ENCODE measurements at places on chromosomes 7 and 10.
A peak's percentile ranks its signal among the peaks of the same experiment; 100 is the strongest.

DNA sequence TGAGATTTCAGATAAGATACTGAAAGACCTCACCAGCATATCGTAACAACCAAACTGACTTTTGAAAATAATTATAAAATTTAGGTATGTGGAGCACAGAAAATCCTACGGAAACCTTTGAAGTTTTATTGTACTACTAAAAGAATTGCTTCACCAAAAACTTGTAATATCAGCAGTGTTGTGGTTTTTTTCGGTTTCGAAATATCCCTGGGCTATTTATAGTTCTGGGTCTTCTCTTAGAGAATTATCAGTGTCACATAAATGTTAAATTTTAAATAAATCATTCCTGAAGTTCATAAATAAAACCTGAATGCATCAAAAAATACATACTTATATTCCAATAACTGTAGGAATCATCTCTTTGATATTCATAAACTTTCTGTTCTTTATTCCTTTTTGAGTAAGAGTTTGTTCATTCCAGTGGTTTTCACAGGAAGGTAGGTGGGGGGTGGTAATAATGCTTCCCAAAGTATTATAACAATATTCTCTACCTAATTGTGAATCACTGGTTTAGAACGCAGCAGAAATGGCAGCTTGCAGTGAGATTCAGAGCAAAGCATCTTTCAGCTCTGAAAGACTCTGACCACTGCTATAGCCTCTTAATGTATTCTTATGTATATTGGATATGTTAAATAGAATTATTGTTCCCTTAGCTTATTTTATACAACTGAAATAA, 60.2 kb downstream of the ZNF277 start:
- H3K36me3 ChIP-seq = no peaks in the 10 kb centered on the region
- H3K4me3 ChIP-seq = no peak overlapping the region
- no peaks in the 10 kb centered on the region for H3K27me3 ChIP-seq

DNA sequence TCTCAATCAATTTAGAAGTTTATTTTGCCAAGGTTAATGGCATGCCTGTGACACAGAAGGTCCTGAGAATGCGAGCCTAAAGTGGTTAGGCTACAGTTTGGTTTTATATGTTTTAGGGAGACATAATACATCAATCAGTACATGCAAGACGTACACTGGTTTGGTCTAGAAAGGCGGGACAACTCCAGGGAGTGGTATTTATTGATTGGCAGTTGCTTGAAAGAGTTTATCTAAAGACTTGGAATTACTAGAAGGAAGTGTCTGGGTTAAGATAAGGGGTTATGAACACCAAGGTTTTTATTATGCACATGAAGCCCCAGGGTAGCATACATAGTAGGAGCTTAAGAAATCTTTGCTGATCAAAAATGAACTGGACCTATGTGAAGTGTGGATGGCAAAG, 21.5 kb downstream of the NPVF start:
- no peaks in the 10 kb centered on the region for H3K36me3 ChIP-seq
- H3K4me3 ChIP-seq = no peak overlapping the region
- peaks cover 12% of the 10 kb centered on the region for H3K27me3 ChIP-seq
- DNase-seq = no peak
- no peaks in the 10 kb centered on the region for H3K4me1 ChIP-seq
- no peak overlapping the region for H3K27ac ChIP-seq

- no peak overlapping the region for H3K4me3 ChIP-seq
- no peaks in the 10 kb centered on the region for H3K36me3 ChIP-seq
- H3K4me1 ChIP-seq = peaks cover 2% of the 10 kb centered on the region
- H3K27ac ChIP-seq = no peak overlapping the region
- no peak for DNase-seq
These were observed 219.7 kb upstream of the PRSS1 start for GRCh38 chr7:142529591-142529990.

GRCh38 chr7:144133307-144133706, 10.3 kb downstream of the OR2A14 start:
- no peak overlapping the region for H3K4me3 ChIP-seq
- H3K4me1 ChIP-seq = no peaks in the 10 kb centered on the region
- H3K36me3 ChIP-seq = no peaks in the 10 kb centered on the region

DNA sequence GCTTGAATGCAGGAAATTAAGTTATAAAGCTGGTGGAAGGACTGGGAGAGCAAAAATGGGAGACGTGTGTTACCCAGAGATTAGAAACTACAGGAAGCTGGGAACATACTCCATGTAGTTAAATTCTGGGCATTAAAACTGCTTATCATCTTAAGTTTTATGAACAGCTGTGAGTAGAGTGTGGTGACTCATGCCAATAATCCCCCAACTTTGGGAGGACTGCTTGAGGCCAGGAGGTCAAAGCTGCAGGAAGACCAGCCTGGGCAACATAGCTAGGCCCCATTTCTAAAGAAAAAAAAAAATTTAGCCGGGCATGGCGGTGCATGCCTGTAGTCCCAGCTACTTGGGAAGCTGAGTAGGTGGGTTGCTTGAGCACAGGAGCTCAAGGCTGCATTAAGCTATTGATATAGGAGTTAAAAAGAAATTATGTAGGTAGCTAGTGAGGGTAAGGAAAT, 56.2 kb upstream of the SEPHS1 start:
- H3K27me3 ChIP-seq = no peaks in the 10 kb centered on the region
- no peak overlapping the region for H3K4me3 ChIP-seq
- no peak overlapping the region for H3K27ac ChIP-seq
- no peaks in the 10 kb centered on the region for H3K4me1 ChIP-seq
- H3K36me3 ChIP-seq = no peaks in the 10 kb centered on the region

DNA sequence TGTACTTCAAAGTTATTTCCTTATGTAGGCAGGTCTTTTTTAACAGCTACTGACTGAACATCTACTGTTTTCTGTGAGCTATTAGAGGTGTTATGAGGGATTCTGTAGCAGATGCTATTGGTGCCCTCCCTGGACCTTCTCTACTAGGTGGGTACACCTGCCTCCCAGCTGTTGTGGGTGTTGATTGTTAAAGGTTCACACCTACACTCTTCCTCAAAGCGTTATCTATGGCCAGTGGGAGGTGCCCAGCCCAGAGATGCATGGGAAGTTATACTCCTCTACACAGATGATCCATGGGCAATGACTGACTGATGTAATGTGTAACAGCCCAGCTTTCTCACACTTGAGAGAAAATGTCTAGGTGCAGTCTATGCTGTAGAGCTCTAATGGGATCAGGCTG, 127.7 kb downstream of the PRKG1 start:
- no peaks in the 10 kb centered on the region for H3K4me1 ChIP-seq
- DNase-seq = no peak
- H3K4me3 ChIP-seq = no peak overlapping the region
- no peaks in the 10 kb centered on the region for H3K27me3 ChIP-seq
- H3K36me3 ChIP-seq = no peaks in the 10 kb centered on the region

GRCh38 chr7:156746891-156747290, 106.3 kb downstream of the RNF32 start:
- peaks cover 32% of the 10 kb centered on the region for H3K36me3 ChIP-seq
- DNase-seq = no peak
- H3K4me3 ChIP-seq = no peak overlapping the region

GRCh38 chr10:29174389-29174788, 114.5 kb upstream of the LYZL1 start:
- no peak overlapping the region for H3K27ac ChIP-seq
- no peaks in the 10 kb centered on the region for H3K36me3 ChIP-seq
- H3K27me3 ChIP-seq = no peaks in the 10 kb centered on the region
- H3K4me3 ChIP-seq = no peak overlapping the region

GRCh38 chr10:131650771-131651673, 249.8 kb upstream of the PPP2R2D start:
- no peak for DNase-seq
- no peaks in the 10 kb centered on the region for H3K4me1 ChIP-seq

GRCh38 chr7:136245327-136246004, 268.3 kb upstream of the MTPN start:
- H3K4me3 ChIP-seq = no peak overlapping the region
- no peaks in the 10 kb centered on the region for H3K27me3 ChIP-seq
- no peak overlapping the region for H3K27ac ChIP-seq
- no peaks in the 10 kb centered on the region for H3K36me3 ChIP-seq
- no peaks in the 10 kb centered on the region for H3K4me1 ChIP-seq

DNA sequence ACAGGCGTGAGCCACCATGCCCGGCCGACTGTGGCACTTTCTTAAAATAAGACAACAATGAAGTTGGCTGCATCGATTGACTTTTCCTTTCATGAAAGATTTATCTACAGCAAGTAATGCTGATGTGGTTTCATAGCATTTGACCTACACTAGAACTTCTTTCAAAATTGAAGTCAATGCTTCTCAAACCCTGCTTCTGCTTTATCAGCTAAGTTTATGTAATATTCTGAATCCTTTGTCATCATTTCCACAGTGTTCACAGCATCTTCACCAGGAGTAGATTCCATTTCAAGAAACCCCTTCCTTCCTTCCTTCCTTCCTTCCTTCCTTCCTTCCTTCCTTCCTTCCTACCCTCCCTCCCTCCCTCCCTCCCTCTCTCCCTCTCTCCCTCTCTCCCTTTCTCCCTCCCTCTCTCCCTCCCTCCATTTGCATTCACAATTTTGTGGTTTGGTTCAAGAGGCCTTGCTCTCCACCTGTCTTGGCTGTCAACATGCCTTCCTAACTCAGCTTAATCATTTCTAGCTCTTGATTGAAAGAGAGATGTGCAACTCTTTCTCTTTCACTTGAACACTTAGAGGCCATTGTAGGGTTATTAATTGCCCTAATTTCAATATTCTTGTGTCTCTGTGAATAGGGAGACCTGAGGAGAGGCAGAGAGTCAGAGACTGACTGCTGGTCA, 52.1 kb downstream of the HDAC9 start:
- no peak for DNase-seq
- H3K4me3 ChIP-seq = no peak overlapping the region
- H3K4me1 ChIP-seq = no peaks in the 10 kb centered on the region
- no peaks in the 10 kb centered on the region for H3K36me3 ChIP-seq

DNA sequence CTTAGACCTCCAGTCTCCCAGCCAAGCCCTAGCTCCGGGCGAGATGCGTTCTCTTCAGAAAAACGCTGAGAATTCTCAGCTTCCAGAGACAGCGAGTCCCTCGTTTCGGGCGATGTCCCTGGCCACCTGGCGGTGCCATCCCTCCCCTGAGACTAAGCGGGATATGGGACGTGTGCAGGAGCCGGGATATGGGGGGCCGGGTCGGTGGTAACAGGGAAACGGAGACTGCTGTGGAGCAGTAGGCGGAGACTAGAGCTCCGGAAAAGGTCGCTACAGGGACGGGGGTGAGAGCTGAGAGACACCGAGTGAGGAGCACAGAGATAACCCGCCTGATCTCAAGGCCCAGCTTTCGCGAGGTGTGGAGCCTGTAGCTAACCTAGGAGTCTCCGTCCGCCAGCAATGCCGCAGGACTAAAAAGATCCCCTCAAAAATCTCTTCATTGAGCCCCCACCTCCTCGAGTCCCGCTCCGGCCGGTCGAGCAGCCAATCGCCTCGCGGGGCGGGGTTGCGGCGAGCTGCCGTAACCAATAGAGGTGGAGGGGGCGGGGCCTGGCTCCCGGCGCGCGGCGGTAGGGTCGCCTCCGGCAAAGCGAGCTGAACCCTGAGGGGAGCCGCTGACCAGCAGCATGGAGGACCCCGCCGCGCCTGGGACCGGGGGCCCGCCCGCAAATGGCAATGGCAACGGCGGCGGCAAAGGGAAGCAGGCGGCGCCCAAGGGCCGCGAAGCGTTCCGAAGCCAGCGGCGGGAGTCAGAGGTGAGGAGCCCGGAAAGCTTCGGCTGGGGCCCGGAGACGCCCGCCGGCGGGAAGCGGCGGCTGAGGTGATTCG, at the start of gene STRIP2:
Gene STRIP2 (plus strand): TSS at position 586 of the 828 bp plus-strand sequence. CDS start 41 bp downstream, at position 627.
- H3K27ac ChIP-seq = peak within 1 kb of the TSS; percentile 81
- no peaks in the 10 kb centered on the region for H3K36me3 ChIP-seq
- H3K4me3 ChIP-seq = peak within 1 kb of the TSS; percentile 94
- DNase-seq = peak; percentile 94
- H3K4me1 ChIP-seq = peaks cover 33% of the 10 kb centered on the region

- no peak overlapping the region for H3K4me3 ChIP-seq
- peaks cover 11% of the 10 kb centered on the region for H3K4me1 ChIP-seq
- no peaks in the 10 kb centered on the region for H3K27me3 ChIP-seq
- peak overlapping the region; percentile 32 for H3K27ac ChIP-seq
- H3K36me3 ChIP-seq = no peaks in the 10 kb centered on the region
- no peak for DNase-seq
These were observed 25.9 kb downstream of the TBXAS1 start for GRCh38 chr7:139854803-139855497.

DNA sequence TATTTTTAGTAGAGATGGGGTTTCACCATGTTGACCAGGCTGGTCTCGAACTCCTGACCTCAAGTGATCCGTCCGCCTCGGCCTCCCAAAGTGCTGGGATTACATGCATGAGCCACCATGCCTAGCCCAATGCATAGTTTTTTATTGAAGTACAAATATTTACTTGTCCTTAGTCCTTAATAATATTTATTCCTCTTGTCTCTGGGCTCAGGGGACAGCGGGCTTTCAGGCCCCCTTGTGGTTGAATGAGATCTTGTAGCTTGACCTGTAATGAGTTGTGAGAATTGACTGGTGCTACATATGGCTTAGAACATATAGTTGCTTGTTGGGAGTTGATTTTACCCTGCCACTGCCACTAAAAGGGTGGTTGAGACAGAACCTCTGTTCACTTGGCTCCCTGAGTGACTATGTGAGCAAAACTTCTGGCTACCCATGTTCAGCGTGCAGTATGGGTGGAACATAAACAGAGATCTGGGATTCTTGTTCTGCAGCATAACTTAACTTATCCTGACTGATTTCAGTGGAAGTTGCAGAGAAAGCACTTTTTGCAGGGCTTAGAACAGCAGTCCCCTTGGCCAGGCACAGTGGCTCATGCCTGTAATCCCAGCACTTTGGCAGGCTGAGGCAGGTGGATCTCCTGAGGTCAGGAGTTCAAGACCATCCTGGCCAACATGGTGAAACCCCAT, 14.9 kb downstream of the CCL26 start:
- H3K27ac ChIP-seq = no peak overlapping the region
- H3K4me1 ChIP-seq = peaks cover under 1% of the 10 kb centered on the region
- no peaks in the 10 kb centered on the region for H3K36me3 ChIP-seq
- no peaks in the 10 kb centered on the region for H3K27me3 ChIP-seq

DNA sequence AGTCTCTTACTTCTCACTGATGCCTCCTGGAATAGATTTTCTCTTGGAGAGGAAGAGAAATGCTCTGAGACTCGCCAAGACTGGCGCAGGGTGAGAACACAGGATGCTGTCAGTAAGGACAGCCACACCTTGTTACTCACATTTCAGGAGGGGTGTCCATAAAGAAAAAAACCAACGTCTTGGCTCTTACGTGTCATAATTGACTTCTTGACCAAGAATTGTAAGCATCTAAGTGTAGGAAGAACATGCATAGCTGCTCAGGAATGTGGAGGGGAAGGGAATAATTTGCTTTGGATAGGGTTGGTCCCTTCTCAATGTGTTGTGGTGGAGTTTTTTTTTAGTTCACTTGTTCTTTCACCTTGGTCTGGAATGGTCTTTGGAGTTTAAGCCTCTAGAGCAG, 43.8 kb upstream of the ZNF438 start:
- peaks cover 12% of the 10 kb centered on the region for H3K27me3 ChIP-seq
- no peak overlapping the region for H3K27ac ChIP-seq
- no peak overlapping the region for H3K4me3 ChIP-seq
- H3K36me3 ChIP-seq = no peaks in the 10 kb centered on the region
